MM.1S (cell line): ENCODE measurements at places on chromosomes 12 and 14.

- DNase-seq: no peak
These were observed 39.1 kb upstream of the GZMB start for GRCh38 chr14:24673059-24673458.

GRCh38 chr12:26327975-26328644 is 132.7 kb downstream of the SSPN start:
- DNase-seq: no peak

DNA sequence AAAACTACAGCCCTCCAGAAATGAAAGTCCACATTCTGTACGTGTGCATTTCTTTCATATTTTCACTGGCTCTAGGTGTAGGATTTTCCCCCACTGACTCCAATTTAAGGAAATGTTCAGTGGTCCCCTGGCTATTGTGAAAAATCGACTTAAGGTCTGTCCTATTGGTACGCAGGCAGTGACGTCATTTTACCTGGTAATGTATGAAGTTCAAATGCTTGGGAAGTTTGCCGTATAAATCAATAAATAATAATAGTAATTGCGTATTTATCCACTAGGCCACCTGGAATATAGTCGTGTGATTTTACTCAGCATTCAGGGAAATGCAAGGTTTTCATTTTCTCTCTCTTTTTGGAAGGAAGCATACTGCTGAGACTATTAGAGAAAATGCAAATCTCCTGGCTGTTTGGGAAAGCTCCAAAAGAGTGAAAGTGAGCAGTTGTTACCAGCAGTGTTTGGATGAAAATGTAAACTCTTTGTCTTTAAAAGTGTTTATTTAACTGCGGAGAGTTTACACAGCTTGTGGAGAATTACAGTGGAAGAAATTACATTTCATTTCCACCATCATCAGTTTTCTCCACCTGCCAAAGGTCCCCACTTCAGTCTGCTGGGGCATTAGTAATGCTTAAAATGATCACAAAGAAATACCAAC is 107.0 kb downstream of the EXOC5 start:
- DNase-seq: no peak

GRCh38 chr12:64400041-64400440 is 4.2 kb upstream of the XPOT start:
- no peak for DNase-seq

GRCh38 chr12:14613718-14614117 is 46.0 kb upstream of the PLBD1 start:
- peak; percentile 58 for DNase-seq

GRCh38 chr12:116636608-116637519 is 77.7 kb downstream of the MAP1LC3B2 start:
- DNase-seq: no peak

- no peak for DNase-seq
These were observed 344.0 kb downstream of the TMEM132D start for GRCh38 chr12:129559776-129560175.

DNA sequence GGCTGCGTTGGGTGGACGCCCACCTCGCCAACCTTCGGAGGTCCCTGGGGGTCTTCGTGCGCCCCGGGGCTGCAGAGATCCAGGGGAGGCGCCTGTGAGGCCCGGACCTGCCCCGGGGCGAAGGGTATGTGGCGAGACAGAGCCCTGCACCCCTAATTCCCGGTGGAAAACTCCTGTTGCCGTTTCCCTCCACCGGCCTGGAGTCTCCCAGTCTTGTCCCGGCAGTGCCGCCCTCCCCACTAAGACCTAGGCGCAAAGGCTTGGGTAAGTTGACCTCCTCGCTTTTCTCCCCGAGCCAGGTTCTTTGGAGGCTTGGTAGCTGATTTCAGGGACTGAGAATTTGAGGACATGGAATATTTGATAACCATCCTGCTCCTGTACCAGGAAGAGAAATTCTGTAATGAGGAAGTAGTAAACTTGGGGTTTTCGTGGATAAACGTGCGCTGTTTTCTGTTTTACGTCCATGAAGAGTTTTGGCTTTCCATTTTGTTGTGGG is 530 bp downstream of the APAF1 start:
- no peak for DNase-seq

GRCh38 chr12:64655141-64655540 is 44.8 kb downstream of the RASSF3 start:
- no peak for DNase-seq

DNA sequence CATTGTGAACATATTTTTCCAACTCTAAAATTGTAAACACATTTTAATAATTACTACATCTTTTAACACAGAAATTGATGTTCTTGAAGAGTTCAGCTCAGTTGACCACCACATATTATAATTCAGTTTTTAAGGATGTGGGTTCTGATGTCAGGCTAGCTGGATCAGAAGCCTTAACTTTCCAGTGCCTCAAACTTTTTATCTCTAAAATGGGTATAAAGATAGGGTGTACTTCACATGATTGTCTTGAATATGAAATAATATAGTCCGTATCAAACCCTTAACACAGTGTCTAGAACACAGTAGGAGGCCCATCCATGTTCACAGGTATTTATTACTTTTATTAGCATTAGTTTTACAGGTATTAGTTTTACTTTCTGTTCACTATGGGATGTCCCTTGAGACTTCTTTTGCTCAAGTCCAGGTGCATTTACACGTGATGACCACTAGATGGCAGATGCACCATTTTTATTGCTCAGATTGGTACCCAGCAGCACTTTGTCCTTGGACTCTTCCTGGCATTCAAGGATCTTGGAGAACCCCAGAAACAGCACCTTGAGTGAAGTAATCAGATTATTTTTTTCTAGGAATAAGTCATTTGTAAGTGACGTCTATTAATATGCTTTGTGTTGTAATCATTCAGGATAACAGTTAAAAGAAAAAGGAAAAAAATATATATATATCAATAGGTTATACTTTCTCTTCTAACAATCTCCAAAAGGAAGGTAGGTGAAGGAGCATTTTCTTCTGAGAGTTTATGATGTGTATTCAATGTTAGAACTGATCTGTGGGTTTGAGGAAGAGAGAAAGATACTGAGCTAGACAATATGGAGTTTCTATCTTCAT is 580.2 kb downstream of the ETNK1 start:
- peak; percentile 76 for DNase-seq

DNA sequence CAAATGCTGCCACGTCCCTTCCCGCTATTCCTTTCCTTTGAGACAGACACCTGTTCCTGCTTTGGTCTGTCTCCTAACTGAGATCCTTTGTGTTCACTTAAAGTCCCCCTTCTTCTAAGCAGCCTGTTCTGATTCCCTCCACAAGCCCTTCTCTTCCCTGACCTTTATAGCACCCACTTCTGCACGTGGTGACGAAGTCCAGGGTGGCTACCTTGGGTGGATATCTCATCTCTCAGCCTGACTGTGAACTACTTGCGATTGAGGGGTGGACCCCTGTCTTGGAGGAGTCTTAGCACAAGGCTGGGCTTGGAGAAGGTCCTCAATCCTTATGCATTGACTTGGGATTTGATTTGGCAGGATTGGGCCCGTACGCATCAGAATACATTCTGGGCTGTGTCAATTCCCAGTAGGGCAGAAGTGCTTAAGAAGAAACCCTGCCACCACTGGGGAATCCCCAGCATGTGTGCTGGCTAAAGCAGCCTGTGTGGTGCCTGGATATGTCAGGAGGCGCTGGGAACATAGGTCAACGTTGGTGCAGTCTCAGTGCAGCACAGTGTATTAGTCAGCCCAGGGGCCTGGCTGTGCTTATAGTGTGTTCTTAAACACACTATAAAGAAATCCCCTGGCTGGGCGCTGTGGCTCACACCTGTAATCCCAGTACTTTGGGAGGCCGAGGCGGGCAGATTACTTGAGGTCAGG is 23.6 kb downstream of the KRT80 start:
- no peak for DNase-seq

GRCh38 chr14:102279688-102280348 is 25.1 kb downstream of the MOK start:
- DNase-seq: no peak

DNA sequence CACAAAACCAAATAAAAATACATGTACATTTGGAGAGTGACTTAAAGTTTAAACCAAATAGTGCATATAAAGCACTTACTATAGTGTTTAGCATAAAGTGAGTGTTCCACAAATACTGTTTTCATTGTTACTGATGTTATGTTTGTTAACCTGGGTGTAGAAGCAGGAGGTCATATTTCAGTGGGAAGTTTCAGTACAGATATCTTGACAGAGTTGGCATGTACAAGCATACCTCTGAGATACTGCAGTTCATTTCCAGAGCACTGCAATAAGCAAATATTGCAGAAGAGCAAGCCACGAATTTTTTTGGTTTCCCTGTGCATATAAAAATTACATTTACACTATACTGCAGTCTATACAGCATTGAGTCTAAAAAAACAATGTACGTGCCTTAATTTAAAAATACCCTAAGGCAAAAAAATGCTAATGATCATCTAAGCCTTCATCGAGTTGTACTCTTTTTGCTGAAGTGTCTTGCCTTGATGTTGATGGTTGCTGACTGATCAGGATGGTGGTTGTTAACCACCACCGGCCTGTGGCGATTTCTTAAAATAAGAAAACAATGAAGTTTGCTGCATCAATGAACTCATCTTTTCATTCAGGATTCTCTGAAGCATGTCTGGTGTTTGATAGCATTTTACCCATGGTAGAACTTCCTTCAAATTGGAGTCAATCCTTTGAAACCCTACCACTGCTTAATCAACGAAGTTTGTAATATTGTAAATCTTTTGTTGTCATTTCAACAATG is 361.1 kb upstream of the RPL10L start:
- DNase-seq: no peak

- DNase-seq: no peak
These were observed 832.9 kb downstream of the C12orf50 start for GRCh38 chr12:87196321-87196720.

DNA sequence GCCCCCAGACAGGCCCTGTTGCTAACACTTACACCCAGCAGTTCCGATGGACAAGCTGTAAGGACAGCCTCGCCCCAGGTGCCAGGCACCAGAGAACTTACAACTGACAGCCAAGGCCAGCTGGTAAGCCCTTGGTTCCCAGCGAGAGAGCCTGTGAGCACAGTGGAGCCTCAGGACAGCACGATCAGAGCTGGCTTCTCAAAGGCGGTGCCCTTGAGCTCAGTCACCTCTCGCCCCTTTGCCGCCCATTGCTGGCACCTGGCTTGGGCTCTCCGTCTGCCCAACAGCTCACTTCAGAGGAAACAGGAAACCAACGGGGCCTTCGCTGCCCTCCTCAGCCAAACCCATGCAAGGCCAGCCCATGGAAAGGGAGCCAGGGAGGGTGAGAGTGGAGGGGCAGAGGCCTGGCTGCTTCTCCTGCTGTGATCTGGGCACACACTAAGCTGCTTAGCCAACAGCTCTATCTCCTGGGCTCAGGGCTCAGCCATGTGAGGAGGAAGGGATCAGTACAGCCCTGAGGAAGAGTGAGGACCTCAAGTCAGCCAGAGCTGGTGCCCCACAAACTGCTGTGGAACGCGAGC is 98.5 kb downstream of the SINHCAF start:
- no peak for DNase-seq

- no peak for DNase-seq
These were observed 1.3 kb downstream of the DTX1 start for GRCh38 chr12:113057565-113058485.

GRCh38 chr14:102867826-102868580 is 54.5 kb upstream of the AMN start:
- no peak for DNase-seq

- DNase-seq: no peak
These were observed 39.3 kb downstream of the RBM19 start for GRCh38 chr12:113926788-113927187.

DNA sequence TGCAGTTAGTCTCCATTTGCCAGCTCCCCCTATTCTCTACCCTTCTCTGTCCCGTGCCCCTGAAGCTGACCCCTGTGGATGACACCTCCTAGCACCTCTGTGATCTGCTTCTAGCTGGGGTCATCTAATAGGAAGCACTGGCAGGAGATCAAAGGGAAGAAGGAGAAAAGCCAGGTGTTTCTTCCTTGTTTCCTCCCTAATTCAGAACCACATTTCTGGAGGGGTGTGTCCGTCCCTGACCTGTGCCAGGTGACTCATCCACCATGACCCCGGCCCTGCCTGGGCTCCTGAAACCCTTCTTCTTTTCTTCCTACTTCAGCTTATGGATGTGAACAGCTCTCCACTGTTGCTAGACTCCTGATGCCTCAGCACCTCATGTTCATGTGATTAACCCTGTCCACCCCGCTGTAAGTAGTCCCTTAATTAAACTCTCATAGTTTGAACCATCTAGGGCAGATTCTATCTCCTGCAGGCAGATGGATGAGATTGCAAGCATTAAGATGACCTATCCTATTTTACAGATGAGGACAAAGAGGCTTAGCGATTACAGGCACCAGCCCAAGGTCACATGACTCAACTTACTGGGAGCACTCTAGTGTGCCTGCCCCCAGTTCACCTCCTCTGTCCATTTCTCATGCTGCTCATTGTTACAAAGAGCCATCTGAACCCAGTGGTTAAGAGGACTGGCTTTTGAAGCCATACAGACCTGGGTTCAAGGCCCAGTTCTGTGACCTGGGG is 770.5 kb downstream of the MED13L start:
- no peak for DNase-seq

- DNase-seq: no peak
These were observed 17.4 kb downstream of the GALNT4 start for GRCh38 chr12:89507015-89507824.

- DNase-seq: no peak
These were observed 21.8 kb downstream of the PLXNC1 start for GRCh38 chr12:94169966-94170689.

GRCh38 chr14:100066962-100067361 is 1.7 kb downstream of the EVL start:
- no peak for DNase-seq

GRCh38 chr12:12081836-12082497 is 11.2 kb downstream of the BCL2L14 start:
- peak; percentile 31 for DNase-seq

DNA sequence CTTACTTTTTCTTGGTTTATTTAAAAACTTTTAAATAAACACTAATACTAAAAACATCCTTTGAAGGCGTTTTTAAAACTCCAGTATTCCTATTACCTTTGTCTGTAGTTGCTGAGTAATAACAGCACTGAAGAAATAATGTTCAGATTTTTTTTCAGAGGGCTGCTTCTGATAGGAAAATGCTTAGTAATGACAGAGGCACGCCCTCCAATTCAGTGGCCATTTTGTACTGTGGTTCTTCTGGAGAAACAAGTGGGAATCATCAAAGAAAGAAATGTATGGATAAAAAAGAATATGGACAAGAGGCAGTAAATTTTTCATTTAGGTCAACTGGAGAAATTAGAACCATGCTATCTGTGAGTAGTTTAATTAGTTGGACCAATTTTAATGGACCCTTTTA is 13.6 kb downstream of the VEZT start:
- DNase-seq: no peak

DNA sequence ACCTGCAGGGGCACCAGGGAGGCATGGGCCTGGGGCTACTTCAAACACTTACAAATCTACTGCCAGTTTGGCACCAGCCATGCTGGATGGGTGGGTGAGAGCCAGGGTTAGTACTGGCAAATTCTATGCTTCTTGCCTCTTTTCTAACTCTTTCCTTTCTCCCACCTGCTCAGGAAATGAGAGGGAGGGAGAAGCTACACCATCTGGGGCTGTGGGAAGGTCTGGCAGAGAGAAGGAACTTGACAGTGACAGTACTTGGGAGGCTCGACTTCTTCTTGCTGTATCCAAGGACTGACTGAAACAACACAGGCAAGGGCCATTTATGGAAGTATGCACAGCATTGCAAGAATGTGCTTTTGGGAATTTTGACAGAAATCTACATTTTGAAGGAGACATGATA is 149.6 kb upstream of the DYRK2 start:
- DNase-seq: no peak

GRCh38 chr14:93333631-93334103 is 831 bp upstream of the BTBD7 start:
- no peak for DNase-seq
